ENCODE measurements at places on chromosomes 12 and 14.

- peak; percentile 85 for DNase-seq
These were observed 188.8 kb downstream of the TTC7B start for GRCh38 chr14:90627478-90627877.

- no peak for DNase-seq
These were observed 124.5 kb downstream of the CALM1 start for GRCh38 chr14:90521084-90521929.

DNA sequence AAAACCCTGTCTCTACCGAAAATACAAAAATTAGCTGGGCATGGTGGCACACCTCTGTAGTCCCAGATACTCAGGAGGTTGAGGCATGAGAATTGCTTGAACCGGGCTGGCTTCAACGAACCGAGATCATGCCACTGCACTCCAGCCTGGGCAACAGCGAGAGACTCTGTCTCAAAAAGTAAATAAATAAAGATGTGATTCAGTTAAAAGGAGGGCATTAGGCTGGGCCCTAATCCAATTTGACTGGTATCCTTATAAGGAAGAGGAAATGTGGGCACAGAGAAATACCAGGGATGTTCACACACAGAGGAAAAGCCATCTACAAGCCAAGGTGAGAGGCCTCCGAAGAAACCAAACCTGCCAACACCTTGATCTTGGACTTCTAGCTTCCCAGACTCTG lies 10.1 kb upstream of the DCAF4 start:
- no peak for DNase-seq

DNA sequence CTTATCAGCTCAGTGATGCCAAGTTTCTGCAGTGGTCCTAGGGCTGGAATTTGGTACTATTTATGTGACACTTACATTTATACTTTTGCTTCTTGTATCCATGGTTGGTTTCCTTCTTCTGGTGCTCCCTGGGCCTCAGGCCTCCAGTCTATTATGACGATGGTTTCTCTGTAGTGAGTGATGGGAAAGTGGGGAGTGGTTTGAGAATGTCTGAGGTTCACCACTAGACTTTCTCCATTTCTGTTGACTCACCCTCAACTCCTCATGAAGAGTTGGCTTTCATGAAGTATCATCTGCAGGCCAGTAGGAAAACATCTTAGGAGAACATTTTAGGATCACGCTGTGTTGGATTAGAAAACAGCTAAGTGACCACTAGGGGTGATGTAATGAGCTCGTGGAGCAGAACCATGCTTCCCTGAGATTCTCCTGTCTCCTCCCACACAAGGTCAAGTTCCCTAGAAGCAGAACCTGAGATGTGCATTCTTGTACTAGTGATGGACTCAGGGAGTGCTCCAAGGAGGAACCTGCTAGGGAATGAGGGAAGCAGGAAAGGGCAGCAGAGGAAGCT lies 32.1 kb downstream of the RPH3A start:
- DNase-seq, result no peak

Measured in NB4 (cell line).